ENCODE measurements at places on chromosomes 11 and 22.

- DNase-seq: no peak
Observed at GRCh38 chr11:84142411-84142810, 856.2 kb upstream of the CCDC90B start.

DNA sequence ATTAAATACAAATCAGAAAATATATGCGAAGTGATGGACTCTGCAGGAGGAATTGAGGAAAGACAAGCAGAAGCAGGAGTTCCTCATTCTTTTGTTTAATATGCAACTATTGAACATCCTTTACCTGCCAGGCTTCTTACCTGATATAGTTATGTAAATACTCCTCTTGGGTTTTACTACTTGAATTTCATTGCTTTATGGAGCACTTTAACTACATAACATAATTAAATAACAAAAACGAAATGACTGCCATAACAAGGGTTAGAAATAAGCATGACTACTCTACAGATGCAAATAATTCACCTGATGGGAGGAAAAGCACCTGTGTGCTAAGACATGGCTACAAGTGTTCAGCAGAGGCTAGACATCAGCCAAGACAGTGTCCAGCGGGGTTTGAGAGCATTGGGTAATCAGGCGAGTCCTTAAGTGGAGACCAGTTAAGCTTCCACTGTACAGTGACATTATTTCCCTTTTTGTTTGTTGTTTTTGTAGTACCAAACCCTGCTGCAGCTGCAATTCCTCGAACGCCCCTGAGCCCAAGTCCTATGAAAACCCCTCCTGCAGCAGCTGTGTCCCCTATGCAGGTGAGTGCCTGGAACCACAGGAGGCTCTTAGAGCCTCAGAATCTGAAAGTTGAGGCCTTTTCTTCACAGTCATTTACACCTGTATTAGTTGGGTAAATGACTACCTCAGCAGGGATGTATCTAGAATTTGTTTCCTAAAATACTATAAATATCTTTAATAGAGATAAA is 67.4 kb downstream of the SPECC1L start:
- DNase-seq: no peak

- no peak for DNase-seq
Observed at GRCh38 chr11:73277467-73277866, 5.3 kb downstream of the P2RY6 start.

- DNase-seq: no peak
Observed at GRCh38 chr22:27911330-27911729, 7.7 kb downstream of the PITPNB start.

- no peak for DNase-seq
Observed at GRCh38 chr22:19853058-19853878, 1.4 kb downstream of the GNB1L start.

GRCh38 chr22:44003405-44004103 is 20.5 kb upstream of the PARVB start:
- DNase-seq: no peak

- peak; percentile 77 for DNase-seq
Observed at GRCh38 chr11:10293423-10294289, at the start of gene SBF2. Gene SBF2 (minus strand): TSS chr11:10294219. CDS start chr11:10294069, 150 bp downstream.

- DNase-seq: no peak
Observed at GRCh38 chr11:102453302-102453695, 734 bp upstream of the TMEM123 start.
